CD4-positive, alpha-beta T cell treated with Interleukin-10 for 1 hour (primary cell): ENCODE measurements at places on chromosomes 5 and 9.

DNA sequence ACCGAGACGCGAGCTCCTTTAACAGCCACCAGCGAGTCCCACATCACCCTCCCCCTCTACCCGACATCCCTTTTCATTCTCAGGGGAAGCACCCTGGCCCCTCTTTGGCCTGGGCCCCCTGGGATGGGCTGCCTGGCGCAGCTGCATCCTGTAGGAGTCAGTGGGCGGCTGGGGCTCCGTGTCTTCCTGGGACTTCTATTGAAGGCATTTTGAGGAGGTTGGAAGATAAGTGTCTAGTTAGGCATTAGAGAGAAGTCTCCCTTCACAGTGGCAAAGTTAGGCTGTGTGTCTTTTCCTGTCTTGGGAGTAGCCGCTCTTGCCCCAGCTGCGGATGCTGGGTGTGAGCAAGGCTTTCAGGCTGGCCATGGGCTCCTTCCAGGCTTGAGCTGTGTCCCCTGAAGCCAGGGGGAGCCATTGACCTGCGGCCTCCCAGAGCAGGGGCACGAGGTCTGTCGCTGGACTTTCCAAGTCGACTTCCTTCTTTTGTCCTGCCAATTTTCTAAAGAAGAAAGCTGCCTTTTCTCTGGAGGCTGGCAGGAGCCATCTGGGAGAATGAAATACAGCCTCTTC is 18.6 kb upstream of the NKD2 start:
- DNase-seq: no peak

- no peak for DNase-seq
Measured at GRCh38 chr5:154249826-154250225, 59.3 kb downstream of the GALNT10 start.

DNA sequence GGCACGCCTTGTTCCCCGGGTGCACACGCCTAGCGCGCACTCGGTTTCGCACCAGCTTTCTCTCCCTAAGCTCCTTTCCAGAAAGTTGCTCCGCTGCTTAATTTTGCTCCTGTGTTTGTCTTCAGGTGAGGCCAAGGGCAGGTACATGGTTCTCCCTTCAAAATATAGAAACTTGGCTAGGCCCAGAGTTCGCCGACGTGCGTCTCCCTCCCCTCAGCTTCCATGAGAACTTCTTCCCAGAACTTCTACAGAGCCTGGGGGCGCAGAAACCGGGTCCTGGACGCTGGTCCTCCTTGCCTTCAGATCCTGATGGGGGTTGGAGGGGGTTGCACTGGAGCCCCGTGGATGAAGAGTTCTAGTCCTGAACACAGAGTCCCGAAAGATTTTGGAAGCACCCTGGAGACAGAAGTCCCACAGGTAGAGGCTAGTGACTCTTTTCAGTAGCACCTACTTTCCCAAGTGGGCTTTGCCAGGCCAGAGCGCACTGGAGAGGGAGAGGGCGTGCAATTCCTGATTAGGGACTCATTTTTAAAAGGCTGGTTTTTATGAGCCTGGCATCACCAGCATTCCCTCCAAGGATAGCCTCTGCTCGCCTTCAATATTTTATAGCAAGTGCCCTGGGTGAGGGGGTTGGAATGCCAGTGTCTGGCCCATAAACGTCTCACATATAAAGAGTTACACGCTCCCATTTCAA is 128.4 kb downstream of the TMEM174 start:
- DNase-seq: no peak

DNA sequence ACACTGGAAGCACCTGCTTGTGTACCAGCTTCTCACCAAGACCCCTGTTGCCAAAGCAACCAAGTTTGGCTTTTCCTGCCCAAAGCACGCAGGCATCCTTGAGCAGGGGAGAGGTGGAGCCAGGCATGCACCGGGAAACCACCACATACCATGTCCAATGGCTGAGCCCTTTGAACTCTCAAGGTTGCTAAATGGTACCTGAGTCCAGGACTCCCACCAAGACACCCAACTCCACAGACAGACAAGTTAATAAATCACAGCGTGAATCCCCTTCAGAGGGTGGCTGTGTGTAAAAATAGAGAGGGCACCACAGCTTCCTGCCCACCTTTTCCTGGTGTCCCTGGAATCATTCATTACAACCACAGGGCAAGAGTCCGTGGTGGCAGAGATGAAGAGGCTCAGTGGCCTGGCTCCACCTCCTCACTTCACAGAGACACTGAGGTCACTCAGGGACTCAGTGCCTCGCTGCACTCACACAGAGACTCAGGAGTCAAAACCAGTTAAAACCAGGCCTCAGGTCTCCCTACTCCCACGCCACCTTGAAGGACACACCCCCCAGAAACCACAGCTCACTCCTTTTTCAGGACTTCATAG is 143.7 kb downstream of the C5orf15 start:
- no peak for DNase-seq

GRCh38 chr5:176650354-176650884 is 3.1 kb downstream of the TSPAN17 start:
- DNase-seq: no peak

DNA sequence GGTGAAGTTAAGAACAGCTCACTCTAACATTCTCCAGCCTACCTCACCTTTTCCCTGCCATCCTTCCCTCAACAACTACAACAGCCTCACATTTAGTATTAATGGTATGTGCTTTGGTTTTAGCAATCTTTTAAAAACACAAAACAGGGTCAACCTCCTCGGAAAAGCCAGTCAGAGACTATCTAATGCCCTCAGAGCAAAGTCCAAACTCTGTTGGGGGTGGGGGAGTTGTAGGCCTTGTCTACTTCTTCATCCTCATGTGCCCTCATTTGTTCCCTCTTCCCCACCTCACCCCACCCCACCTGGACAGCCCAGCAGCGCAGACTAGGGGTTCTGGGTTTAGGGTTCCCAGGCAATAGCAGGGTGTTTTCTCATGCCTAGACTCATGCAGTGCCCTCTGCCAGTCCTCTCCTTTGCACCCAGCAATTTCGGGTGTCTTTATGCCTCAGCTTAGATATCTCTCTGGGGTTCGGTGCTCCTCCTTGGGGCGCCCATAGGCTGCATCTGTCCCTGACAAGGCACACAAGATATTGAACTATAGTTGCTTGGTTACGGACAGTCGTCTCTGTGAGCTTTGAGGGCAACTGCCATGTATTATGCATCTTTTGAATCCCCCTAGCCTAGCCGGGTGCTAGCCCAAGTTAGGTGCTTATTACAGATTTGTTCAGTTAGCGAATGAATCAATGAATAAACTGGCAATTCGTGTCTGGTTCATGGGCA is 762 bp upstream of the TCOF1 start:
- DNase-seq: no peak

- no peak for DNase-seq
Measured at GRCh38 chr5:152606776-152607364, 201.8 kb upstream of the NMUR2 start.

DNA sequence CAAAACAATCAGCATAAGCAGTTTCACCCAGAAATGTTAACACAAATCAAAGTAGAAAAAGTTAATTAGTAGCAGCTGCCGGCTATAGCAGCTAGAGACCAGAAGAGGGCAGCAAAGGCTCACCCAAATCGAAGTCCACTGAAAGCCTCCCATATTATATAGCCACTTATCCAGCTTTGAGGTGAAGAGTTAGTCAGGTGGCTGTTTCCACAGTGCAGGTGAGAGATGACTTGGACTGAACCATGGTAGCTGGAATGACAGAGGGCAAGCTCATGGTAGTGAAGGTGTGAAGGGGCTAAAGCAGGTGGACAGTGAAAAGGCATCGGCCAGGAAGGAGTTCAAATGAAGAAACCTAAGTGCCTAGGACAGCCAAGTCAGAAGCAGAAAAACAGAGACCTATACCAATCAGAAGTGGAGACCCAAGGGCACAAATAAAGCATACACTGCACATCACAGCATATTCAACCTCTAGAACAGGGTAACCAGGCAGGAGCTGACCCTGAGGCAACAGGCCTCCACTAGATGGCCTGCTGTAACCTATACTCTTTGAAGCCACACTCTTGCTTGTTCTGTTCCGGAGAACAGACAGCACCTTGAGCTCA is 7.2 kb upstream of the RNF38 start:
- DNase-seq: peak; percentile 81

GRCh38 chr5:32029261-32029660 is 144.9 kb downstream of the GOLPH3 start:
- no peak for DNase-seq

- DNase-seq: no peak
Measured at GRCh38 chr5:159730285-159730684, 186.0 kb upstream of the ADRA1B start.

DNA sequence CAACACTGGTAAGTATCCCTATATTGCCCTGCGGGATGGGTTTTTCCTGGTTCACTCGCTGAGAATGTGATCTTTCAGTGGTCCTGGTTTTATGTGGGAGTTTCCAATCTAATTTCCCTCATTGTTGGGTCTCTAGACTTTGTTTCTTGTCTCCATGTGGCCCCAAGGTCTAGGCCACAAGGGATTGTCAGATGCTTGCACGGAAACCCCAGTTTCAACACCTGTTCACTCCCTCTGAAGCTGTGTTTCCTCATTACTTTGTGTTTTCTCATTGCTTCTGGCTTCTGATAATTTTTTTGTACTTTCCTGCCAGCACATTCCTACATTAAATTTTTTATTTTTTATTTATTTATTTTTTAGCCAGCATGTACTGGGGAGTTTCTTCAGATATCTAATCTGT is 191.5 kb downstream of the TTLL11 start:
- no peak for DNase-seq

DNA sequence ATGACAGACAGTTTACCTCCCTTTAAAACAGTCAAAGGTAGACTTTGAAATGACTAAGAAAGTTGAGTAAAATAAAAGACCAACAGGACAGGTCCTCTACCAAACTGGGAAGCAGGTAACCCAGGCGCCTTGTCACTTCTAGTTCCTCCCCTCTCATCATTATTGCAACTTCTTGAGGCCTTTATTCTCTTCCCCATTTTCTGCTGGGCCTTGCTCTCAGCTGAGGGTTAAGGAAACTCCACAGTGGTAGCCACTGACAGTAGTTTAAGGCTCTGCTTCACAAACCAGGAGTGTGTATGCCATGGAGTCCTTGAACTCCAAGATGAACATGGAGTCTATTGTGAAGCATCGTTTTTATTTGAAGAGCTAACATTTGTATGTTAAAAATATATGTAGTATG is 36.9 kb upstream of the TCERG1 start:
- no peak for DNase-seq

DNA sequence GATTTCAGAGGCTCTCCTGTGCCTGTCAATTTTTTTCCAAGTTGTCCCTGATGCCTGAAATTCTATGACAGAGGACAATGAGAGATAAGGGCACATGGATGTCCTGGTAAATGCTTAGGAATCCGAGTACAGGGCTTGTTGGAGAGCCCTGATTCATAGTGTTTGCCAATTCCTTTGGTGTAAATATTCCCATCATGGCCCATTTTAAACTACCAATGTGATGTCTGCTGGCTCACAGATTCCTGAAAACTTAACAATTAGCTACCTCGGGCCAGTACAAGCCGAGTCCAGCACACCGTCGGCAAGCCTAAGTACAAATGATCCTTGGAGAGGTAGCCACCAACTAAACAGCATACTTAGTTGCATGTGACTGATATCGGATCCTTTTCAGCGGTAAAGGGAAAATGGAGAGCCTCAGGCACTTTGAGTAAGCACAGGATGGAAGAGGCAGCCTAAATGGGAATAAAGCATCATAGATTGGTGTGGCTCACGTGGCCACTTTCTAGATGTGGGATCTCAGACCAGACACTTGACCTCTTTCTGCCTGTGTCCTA is 3.6 kb downstream of the ITK start:
- no peak for DNase-seq
